ENCODE measurements at places on chromosomes 3 and 15.

DNA sequence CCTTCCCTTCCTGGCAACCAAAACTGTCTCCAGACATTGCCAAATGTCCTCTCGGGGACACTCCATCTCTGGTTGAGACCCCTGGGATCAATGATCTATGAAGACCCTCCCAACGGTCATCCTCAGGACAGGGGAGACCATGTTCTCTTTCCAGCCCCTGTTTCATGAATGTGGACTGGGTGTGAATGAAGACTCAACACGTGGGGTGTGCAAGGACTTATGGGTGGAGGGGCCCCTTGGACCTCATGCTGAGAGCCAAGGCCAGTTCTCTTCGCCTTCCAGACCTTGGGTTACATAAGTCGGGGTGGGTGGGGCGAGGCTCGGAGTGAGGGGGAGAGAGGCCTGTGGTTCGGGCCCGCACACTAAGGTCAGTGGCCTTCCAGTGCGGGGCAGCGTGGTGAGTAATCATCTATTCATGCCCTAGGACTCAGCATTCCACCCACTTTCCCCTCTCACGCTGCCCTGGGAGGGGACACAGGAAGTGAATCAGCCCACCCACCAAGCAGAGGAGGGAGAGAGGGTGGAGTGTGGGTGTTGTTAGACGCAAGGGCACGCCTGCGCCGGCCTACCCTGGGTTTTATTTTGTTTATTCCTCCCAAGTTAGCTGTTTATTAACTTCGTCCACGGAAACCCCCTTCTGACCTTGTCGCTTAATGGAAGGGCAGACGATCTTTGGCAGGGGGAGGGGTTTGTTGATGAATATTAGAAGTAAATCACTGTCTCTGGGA lies 6.7 kb downstream of the PAQR5 start:
- peak; percentile 89 for DNase-seq

DNA sequence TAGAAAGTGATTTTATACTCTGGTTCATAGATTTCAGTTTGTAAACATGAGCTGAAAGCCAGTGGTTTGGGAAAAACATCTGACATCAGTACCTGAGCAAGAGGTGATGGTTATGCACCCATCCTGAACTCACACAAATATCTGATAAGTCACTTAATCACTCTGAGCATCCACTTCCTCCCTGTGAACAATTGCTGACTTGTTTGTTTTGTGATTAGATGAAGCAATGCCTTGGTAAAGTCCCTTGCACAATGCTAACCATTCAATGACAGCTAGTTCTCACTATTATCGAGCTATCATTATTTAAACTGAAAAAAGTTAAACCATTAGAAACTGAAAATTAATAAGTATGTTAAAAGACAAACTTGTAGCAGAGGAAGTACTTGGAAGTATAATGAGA lies 303.0 kb downstream of the PLOD2 start:
- DNase-seq, result no peak

DNA sequence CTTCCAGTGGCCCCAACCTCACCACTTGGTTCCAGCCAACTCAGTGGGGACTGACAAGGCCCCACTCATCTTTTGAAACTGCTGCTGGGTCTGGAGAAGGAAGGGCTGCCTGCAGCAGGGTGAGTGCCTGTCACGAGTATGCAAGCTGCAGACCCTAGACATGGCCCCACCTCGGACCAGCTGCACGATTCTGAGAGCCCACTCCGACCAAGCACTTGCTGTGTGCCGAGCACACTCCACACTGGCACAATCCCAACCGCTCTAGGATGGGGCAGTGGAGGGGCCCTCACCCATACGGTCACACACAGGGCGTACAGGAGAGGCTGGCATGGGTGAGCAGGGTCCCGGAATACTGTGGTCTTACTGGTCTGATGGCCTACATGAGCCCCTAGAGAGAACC lies 8.0 kb upstream of the PLXND1 start:
- DNase-seq, result no peak

- no peak for DNase-seq
Observed at GRCh38 chr3:47310391-47310790, 27.6 kb downstream of the KLHL18 start.

- no peak for DNase-seq
Observed at GRCh38 chr3:87901141-87901540, 157.7 kb downstream of the CGGBP1 start.

GRCh38 chr15:86162172-86162591 lies 82.5 kb downstream of the AGBL1 start:
- DNase-seq, result no peak

DNA sequence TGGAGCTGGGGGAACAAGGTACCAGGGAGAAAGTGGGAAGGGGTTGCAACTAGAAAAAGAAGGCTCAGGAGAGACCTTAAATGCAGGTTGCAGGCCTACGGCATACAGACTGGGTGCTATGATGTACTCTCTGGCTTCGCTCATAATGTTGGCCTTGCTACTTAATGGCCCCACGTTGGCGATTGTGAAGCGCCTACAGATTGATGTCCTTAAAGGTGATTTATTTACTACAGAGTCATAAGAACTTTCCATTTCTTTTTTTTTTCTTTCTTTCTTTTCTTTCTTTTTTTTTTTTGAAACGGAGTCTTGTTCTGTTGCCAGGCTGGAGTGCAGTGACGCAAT lies 25.4 kb downstream of the ZBTB38 start:
- no peak for DNase-seq
